Central memory CD4-positive, alpha-beta T cell (primary cell): ENCODE measurements at places on chromosomes 6 and 20.

GRCh38 chr6:32439602-32440214 is at the start of gene HLA-DRA:
Gene HLA-DRA, plus strand, starts transcription at chr6:32439887. Its CDS starts 64 bp downstream, at chr6:32439951.
- peak; percentile 60 for DNase-seq

DNA sequence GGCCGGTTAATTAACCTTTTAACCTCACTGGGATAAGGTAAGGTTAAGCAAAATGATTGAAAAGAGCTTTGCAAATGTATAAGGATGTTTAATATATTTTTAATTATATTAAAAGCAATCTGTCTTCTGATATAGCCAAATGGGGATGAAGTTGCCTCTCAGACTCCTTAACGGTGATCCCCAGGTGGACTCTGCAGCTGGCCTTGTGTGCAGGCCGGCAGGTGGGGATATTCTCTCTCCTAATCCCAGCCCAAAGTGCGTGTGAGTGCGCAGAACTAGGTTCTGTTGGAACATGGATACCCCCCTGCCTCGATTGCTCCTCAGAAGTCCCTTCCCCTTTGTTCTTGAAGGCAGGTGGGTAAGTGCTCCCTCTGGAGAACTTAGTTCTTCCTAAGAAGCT is 100.0 kb downstream of the NDUFAF5 start:
- no peak for DNase-seq

GRCh38 chr6:125393449-125393858 is 91.7 kb upstream of the HDDC2 start:
- no peak for DNase-seq

DNA sequence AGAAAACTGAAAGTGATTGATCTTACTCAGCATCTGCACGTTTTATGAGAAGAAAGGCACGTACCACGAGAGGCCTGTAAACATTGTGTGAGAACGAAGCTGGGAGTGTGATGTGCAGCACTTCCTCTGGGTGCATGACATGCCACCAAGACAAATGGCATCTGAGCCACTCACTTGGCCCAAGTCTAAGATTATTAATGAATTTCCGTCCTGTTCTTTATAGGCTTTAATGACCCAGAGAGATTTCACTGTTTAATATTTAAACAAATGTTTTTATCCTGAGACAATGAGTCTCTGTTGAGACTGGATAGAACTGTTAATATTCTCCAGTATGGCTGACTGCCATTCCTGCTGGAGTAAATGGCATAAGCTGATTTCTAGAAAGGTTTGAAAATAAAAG is 172.6 kb upstream of the PHACTR1 start:
- no peak for DNase-seq

DNA sequence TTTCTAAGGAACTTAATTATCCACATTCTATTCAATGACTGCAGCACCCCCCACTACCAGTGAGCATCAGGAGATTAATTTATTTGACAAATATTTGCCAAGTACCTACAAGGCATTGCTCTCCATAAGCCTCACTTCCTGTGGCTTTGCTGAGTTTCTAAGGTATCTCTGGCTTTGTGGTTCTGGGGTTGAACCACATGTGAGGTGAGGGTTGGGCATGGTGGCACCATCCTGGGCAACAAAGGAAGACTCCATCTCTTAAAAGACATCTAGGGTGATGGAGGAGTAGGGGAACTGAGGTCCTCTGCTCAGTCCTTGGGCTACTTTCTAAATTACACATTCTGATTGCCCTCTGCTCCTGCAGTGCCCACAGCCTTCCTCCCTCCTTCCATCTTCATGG is 25.5 kb upstream of the WFDC2 start:
- peak; percentile 71 for DNase-seq

GRCh38 chr6:4809999-4810918 is 34.1 kb downstream of the CDYL start:
- no peak for DNase-seq

GRCh38 chr20:31861385-31862156 is 8.8 kb downstream of the DUSP15 start:
- DNase-seq, result peak; percentile 55

DNA sequence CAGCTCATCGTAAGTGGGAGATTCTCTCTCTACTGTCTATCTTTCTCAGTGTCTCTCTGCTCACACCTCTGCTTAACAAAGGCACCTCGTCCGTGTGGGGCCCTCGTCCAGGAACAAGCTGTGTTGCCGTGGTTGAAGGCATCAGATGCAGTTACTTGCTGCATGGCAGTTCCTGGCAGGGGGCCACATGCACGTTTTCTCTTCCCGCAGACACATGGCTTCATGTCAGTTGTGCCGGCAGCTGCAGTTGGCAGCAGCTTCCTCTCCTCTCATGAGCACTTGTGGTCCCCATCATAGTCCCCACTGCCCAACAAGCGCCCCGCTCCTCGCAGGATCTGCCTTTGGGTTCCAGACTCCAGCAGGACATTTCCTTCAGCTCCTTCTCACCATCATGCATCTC is 7.1 kb upstream of the AFDN start:
- DNase-seq, result no peak

- DNase-seq, result no peak
These were observed 150.7 kb downstream of the DOK5 start for GRCh38 chr20:54626126-54626525.

DNA sequence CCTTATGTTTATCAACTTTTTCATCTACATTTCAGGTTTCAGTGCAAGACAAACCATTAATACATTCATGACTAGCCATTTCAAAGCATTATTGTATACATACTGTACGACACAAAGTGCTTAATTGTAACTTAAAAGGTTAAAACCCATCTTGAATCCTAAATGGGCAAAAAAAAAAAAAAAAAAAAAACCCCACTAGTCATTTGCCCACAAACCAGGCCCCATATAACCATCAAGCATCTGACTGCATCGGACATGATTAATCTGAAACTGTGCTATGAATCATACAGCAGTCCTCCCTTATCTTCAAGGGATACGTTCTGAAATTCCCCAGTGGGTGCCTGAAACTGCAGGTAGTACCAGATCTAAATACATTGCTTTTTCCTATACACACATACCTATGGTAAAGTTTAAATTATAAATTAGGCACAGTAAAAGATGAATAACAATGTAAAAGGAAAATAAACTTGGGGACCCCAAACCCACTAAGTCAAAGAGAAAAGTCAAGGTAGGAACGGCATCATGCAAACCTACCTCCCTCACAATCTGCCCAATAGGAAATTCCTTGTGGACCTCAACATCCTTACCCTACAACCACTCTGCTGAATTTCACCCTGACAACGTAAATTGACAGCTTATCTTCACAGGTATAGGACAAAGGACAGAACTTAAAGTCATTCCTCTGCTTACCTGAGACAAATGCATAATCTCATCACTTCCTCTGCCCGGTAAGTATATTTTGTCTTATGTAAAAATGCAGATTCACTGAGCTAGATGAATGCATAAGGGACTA is 14.3 kb downstream of the B4GALT5 start:
- no peak for DNase-seq

- no peak for DNase-seq
These were observed 11.4 kb upstream of the PGC start for GRCh38 chr6:41758641-41759035.
